ENCODE measurements at places on chromosomes 4 and X.

DNA sequence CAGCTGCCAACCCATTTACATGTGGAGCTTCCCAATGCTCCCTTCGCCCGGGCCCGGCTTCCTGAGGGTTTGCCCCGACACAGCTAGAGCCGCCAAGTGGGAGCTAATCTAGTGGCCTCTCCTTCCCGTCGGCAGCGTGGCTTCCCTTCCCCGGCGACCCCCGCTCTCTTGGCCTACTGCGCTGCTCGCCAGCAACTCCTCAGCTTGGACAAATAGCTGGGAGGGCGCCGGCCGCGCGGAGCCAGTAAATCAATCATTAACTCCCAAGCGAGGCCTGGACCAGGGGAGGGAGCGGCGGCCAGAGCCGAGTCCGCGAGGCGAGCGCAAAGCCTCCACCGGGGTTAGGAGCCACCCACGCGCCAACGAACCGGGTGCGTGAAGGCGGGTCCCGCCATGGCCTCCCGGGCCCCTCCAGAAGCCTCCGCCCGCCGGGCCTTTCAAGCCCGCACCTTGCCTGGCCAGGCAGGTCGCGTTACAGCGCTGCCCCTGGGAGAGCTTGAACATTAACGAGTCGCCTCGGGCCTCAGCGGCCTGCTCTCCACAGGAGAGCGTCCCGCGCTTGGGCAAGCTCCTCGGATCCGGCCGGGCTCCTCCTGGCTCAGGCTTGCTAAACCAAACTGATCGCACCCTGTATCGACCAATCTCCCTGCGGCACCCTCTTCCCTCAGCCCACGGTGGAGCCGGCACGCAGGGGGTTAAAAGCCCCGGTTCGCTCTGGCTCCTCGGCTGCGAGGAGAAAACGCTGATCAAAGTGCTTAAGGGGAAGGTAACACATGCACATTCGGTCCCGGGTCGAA lies 10.6 kb upstream of the BCOR start:
- DNase-seq, result no peak

GRCh38 chr4:167587361-167587760 lies 353.1 kb upstream of the SPOCK3 start:
- DNase-seq, result no peak

GRCh38 chr4:177441061-177441802 lies 1.0 kb downstream of the AGA start:
- no peak for DNase-seq

DNA sequence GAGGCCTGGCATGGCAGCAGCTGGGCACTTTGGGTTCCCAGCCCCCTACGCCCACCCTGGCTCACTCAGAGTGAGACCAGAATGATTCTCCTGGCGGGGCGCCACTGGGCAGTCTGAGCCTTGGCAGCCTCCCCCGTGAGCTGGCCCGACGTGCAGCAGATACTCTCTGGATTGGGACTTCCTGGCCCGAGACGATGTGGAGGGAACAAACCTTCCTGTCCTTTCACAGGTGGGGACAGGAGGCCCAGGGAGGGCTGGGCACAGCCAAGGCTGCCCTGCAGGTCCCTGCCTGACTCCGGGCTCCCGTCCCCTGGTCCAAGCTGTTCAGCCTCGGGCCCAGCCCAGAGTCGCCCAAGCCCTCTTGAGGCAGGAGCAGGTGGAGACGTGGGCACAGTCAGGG lies 17.9 kb upstream of the ADD1 start:
- no peak for DNase-seq

GRCh38 chrX:14412686-14413085 lies 116.7 kb upstream of the GLRA2 start:
- no peak for DNase-seq

GRCh38 chr4:126298271-126298670 lies 983.5 kb downstream of the FAT4 start:
- no peak for DNase-seq

DNA sequence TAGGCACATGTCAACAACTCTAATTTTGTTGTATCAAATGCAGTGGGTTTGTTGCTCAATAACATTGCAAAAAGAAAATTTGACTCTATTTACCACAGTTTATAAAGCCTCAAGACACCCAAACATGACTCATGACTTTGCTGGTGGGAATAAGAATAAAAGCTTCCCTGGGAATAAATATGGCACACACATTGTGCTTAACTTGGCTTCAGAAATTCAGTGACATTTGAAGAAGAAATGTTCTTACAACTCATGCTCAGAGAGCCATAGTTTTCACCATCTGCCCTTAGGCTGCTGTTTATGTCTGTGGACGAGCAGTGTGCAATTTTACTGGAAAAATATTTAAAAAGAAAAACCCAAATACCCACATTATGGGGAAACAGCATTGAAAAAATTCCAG lies 60.9 kb downstream of the SPATA18 start:
- DNase-seq, result no peak

GRCh38 chrX:7263330-7263729 lies 115.4 kb upstream of the PUDP start:
- no peak for DNase-seq

GRCh38 chr4:2288051-2288541 lies 26.2 kb upstream of the MXD4 start:
- DNase-seq, result no peak

GRCh38 chr4:173498023-173498422 lies 32.0 kb downstream of the HAND2 start:
- no peak for DNase-seq

DNA sequence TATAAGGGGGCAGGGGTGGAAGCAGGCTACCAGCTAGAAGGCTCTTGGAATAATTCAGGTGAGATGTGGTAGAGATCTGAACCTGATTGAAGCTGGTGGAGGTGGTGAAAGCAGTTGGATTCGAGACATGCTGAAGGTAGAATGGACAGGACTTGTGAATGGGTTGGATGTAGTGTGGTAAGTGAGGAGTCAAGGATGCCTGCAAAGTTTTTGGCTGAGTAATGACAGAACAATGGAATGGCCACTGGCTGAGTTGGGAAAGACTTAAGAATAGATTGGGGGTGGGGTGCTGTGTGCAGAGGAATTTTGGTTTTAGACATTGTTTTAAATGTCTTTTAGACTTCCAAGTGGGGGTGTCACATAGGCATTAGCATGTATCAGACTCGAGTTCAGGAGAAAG lies 33.5 kb downstream of the HPF1 start:
- DNase-seq, result no peak

- no peak for DNase-seq
Measured at GRCh38 chrX:13699183-13699826, 10.4 kb downstream of the RAB9A start.

DNA sequence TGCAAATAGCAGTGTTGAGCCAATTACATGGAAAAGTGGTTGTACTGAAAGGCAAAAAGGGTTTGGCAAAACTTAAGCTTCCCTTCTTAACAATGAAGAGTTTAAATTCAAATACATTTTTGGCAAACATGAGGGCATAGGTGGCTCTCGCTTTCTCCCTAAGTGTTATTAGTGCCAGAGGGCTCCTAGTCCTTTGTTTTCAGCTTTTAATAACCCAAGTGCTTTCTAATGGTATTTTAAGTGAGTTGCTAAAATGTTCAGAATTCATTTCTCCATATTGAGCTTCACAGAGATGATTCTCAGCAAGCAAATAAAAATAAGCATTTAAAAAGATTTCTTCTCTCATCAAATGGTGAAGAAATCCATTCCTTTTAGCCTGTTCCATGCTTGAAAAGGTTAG lies 123.7 kb downstream of the HS6ST2 start:
- DNase-seq, result no peak

DNA sequence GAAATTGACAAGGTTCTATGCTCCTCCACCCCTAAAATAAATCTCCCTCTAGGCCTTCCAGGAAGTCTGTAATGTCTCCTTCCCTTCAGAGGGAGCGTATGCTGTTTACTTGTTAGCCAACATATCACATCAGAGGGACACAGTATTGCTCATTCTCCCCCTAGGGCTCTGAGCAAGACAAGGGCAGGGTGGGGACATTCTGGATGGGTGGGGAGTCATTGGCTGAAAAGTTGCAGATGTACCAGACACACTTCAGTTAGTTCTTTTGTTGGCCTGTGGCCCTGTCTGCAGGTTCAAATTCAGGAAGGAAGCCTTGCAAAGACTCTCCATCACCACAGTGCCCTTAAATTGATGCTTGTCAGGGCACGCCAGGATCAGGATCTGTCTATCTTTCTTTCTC lies 106.3 kb upstream of the TEX13D start:
- no peak for DNase-seq

- no peak for DNase-seq
Measured at GRCh38 chrX:33207056-33207455, 4.3 kb downstream of the DMD start.

DNA sequence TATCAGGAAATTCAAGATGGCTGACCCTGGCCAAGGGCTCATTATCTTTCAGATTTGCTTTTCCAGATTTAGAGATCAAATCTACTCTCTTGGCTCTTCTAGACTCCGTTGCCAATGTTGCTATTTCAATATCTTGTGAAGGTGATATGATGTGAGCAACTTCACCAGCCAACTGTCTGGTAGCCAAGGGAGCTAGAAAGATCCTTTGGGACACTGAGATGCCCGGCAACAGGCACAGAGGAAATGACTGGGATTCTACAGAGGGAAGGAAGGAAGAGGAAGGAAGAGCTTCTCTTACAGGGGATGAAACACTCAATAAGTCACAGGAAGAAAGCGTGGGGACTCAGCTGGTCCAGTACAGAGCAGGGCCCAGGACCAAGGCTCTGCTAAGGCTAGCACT lies 121.9 kb upstream of the GPC4 start:
- DNase-seq, result no peak

DNA sequence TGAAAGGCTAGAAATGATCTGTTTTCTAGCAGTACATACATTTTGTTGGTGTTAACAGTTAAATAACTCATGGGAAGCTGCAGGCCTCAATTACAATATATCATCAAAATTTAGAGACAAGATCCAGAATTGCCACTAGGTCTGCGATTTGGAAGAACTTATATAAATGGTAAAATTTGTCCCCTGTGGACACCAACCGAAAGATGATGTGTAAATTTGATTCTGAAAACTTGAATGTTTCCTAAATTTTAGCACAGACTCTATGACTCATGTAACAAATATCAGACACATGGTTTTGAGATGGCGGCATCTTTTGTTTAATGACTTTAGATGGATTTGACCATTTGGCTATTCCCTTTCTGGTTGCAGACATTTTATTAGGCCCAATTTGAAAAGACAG lies 6.0 kb upstream of the HPGDS start:
- DNase-seq, result no peak

DNA sequence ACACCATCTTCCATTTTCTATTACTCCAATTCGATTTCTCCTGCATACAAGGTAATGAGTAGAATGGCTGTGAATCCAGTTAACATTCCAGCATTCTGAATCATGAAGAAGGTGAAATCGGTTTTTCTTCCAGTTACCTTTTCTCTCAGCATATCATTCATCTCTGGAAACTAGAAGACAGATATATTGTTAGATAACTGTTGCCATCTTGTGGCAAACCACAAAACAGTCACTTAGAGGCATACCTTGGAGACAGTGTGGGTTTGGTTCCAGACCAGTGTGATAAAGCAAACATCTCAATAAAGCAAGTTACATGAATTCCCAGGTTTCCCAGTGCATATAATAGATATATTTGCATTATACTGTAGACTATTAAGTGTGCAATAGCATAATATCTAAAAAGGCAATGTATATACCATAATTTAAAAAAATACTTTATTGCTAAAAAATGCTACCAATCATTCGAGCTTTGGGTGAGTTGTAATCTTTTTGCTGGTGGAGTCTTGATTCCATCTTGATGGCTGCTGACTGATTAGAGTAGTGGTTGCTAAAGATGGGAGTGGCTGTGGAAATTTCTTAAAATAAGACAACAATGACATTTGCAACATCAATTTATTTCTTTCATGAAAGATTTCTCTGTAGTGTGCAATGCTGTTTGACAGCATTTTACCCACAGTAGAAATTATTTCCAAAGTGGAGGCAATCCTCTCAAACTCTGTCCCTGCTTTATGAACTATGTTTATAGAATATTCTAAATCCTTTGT lies 82.1 kb downstream of the SLC39A8 start:
- no peak for DNase-seq
